ENCODE measurements at places on chromosomes 11 and 22.
A peak's percentile ranks its signal among the peaks of the same experiment; 100 is the strongest.

- DNase-seq, result peak; percentile 90
Measured at GRCh38 chr22:36017651-36018091, 11.0 kb downstream of the RBFOX2 start.

GRCh38 chr11:91585035-91585801, 639.4 kb upstream of the FAT3 start:
- DNase-seq, result no peak

- DNase-seq, result no peak
Measured at GRCh38 chr11:507727-508515, 879 bp upstream of the RNH1 start.

DNA sequence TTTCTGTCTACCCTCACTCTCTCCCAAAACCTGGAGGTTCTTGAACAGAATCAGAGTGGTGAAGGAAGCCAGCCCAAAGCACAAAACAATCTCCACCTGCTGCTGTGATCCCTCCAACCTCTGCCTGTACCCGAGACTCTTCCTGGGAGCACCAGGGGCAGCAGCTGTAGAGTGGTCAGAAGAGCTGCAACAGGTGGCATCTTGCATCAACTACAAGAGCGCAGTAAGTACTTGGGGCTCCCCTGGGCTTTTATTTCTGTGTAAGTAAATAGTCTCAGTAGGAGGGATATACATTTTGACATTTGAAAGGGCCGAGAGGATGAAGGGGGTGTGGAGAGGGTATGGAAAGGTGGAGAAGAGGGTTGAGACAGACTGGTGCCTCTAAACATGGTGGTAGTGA, 8.3 kb upstream of the UBQLNL start:
- DNase-seq, result no peak

- no peak for DNase-seq
Measured at GRCh38 chr22:46030231-46030880, 53.4 kb upstream of the WNT7B start.

DNA sequence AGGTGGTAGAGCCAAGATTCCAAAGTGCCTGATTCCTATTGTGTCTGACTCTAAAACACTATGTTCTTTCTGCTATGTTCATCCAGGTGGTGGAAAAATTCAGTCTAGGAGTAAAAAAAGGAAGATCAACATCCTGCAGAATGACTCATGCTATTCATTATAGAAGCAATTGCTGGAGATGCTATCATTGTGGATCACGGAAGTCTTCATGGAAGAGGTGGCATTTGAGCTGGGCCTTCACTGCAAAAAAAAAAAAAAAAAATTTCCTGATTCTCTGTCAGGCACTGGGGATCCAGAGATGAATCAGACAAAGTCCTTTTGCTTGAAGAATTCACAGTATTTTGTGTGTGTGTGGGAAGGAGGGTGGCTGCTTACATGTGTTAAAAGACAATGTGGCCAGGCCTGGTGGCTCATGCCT, 1.4 kb upstream of the UVRAG start:
- no peak for DNase-seq
